ENCODE measurements at places on chromosomes 5 and 9.

DNA sequence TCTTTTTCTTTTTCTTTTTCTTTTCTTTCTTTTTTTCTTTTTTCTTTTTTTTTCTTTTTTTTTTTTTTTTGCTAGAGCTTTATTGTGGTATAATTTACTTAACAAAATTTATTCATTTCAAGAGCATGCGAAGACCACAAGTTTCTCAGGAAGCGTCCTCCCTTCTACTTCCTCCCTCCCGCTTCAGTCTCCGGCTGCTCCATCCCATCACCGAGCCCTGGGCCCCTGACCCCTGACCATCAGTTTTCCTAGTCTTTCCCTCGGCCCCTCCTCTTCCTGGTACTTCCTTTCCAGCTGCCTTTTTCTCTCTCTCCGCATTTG, 34.7 kb downstream of the C9orf152 start:
- peaks cover 6% of the 10 kb centered on the region for H3K27me3 ChIP-seq
- H3K36me3 ChIP-seq = no peaks in the 10 kb centered on the region
- no peak overlapping the region for H3K4me3 ChIP-seq
- DNase-seq = no peak
- H3K27ac ChIP-seq = no peak overlapping the region
- H3K4me1 ChIP-seq = peaks cover 4% of the 10 kb centered on the region

- H3K27me3 ChIP-seq = no peaks in the 10 kb centered on the region
- H3K4me3 ChIP-seq = no peak overlapping the region
- DNase-seq = no peak
- no peak overlapping the region for H3K27ac ChIP-seq
- peaks cover 2% of the 10 kb centered on the region for H3K36me3 ChIP-seq
- no peaks in the 10 kb centered on the region for H3K4me1 ChIP-seq
Observed at GRCh38 chr9:95037789-95038521, 279.6 kb downstream of the FANCC start.

- H3K4me3 ChIP-seq = no peak overlapping the region
- DNase-seq = no peak
- peaks cover 8% of the 10 kb centered on the region for H3K36me3 ChIP-seq
- H3K27me3 ChIP-seq = no peaks in the 10 kb centered on the region
- no peak overlapping the region for H3K27ac ChIP-seq
- no peaks in the 10 kb centered on the region for H3K4me1 ChIP-seq
Observed at GRCh38 chr5:52884453-52884852, 96.7 kb downstream of the ITGA1 start.

DNA sequence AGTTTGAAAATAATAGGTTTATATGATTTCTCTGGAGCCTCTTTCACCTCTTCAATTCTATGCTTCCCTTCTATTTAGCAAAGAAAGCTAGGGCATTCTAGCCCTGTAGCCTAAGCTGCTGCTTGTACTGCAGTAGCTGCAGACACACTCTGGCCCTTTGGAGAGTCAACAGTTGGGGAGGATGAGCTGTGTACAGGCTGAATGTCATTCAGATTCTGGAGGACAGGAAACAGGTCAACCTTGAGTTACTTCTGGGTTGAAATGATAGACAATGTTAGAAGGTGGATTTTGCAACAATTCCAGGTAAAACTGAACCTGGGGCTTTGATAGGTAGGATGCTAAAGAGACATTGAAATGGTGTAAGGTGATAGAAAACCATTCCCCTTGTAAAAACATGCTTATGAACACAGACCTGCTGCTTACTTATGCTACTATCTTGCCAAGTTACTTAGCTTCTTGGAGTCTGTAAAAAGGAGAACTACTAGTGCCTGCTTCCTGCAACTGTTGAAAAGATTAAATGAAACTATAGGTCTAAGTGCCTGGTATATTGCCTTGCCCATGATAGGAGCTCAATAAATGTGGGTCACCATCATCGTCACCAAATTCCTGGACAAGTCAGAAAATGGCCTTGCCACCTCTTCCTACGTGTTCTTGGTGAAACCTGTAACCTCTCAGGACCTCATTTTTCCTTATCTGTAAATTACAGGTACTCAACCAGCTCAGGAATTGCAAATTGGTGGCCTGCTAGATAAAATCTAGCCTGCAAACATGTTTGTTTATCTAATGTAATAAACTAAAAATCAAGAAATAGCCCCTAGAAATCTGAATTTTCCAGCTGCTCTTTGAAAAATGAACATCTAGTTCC, 83.7 kb downstream of the GALNT10 start:
- no peak overlapping the region for H3K4me3 ChIP-seq
- no peak for DNase-seq
- H3K27me3 ChIP-seq = no peaks in the 10 kb centered on the region
- no peak overlapping the region for H3K27ac ChIP-seq
- H3K4me1 ChIP-seq = peaks cover 51% of the 10 kb centered on the region

- H3K4me3 ChIP-seq = no peak overlapping the region
- peaks cover 12% of the 10 kb centered on the region for H3K27me3 ChIP-seq
- H3K4me1 ChIP-seq = no peaks in the 10 kb centered on the region
- DNase-seq = no peak
- H3K27ac ChIP-seq = no peak overlapping the region
Observed at GRCh38 chr5:111945535-111945934, 188.5 kb upstream of the NREP start.

GRCh38 chr5:157900644-157901043, 41.7 kb upstream of the CLINT1 start:
- no peaks in the 10 kb centered on the region for H3K4me1 ChIP-seq
- no peak overlapping the region for H3K4me3 ChIP-seq
- H3K36me3 ChIP-seq = no peaks in the 10 kb centered on the region
- H3K27ac ChIP-seq = no peak overlapping the region
- H3K27me3 ChIP-seq = no peaks in the 10 kb centered on the region

GRCh38 chr9:129696944-129697655, 31.7 kb downstream of the PRRX2 start:
- H3K27me3 ChIP-seq = peaks cover 64% of the 10 kb centered on the region
- H3K4me1 ChIP-seq = peaks cover 2% of the 10 kb centered on the region
- H3K27ac ChIP-seq = no peak overlapping the region

GRCh38 chr5:132065351-132065937, 5.0 kb downstream of the IL3 start:
- no peaks in the 10 kb centered on the region for H3K27me3 ChIP-seq
- H3K36me3 ChIP-seq = no peaks in the 10 kb centered on the region
- no peak overlapping the region for H3K4me3 ChIP-seq
- peak; percentile 58 for DNase-seq

DNA sequence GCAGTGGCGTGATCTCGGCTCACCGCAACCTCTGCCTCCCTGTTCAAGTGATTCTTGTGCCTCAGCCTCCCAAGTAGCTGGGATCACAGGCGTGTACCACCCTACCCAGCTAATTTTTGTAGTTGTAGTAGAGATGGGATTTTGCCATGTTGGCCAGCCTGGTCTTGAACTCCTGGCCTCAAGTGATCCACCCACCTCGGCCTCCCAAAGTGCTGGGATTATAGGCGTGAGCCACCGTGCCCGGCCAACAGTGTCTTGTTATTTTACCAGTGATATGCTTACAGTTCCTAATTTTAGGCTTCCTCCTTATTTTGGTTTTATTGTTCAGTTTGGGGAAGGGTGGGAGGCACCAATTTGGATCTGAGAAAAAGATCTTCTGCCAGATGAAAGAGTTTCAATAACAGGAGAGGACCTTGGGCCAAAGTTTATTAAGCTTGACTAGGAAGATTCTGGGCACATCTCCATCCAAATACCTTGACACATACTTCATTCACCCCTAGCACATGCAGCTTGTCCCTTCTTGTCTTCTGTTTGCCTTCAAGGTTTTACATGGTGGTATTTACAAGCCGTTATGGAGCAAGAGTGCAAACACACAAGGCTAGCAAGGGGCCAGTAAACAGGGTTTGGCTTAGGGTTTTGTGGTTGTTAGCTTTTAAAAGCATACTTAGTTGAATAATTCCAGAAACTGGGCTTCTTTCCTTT, 168.1 kb upstream of the DMRT1 start:
- H3K4me3 ChIP-seq = no peak overlapping the region
- no peak for DNase-seq
- H3K36me3 ChIP-seq = peaks cover 10% of the 10 kb centered on the region

DNA sequence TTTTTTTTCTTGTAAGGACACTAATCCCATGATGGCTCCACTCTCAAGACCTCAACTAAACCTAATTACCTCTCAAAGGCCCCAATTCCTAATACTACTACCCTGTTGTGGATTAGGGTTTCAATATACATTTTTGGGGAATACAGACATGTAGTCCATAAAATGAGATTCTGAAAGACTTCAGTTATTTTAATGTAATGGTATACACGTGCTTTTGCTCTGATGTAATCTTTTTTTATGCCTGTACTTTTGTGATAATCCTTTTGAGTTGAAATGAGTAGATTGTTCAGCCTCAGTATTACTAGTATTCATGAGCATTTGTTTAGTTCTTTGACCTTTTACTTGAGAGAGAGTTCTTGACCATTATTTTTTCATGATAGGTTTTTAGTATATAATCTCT, 9.5 kb downstream of the CEP78 start:
- H3K4me1 ChIP-seq = peaks cover 18% of the 10 kb centered on the region
- no peak overlapping the region for H3K4me3 ChIP-seq
- DNase-seq = no peak

- H3K4me3 ChIP-seq = no peak overlapping the region
- no peaks in the 10 kb centered on the region for H3K36me3 ChIP-seq
- no peaks in the 10 kb centered on the region for H3K4me1 ChIP-seq
- DNase-seq = no peak
- H3K27me3 ChIP-seq = peaks cover 20% of the 10 kb centered on the region
- H3K27ac ChIP-seq = no peak overlapping the region
Observed at GRCh38 chr5:123119334-123119986, 30.4 kb downstream of the PRDM6 start.

GRCh38 chr5:148425808-148426207, 42.0 kb downstream of the FBXO38 start:
- peaks cover 8% of the 10 kb centered on the region for H3K4me1 ChIP-seq
- peaks cover 18% of the 10 kb centered on the region for H3K36me3 ChIP-seq
- H3K27ac ChIP-seq = no peak overlapping the region
- no peak for DNase-seq
- H3K4me3 ChIP-seq = no peak overlapping the region

GRCh38 chr9:38649731-38650363, 29.5 kb upstream of the ANKRD18A start:
- no peaks in the 10 kb centered on the region for H3K4me1 ChIP-seq
- H3K27ac ChIP-seq = no peak overlapping the region
- no peaks in the 10 kb centered on the region for H3K27me3 ChIP-seq
- H3K4me3 ChIP-seq = no peak overlapping the region
- H3K36me3 ChIP-seq = no peaks in the 10 kb centered on the region

- H3K27ac ChIP-seq = no peak overlapping the region
- H3K36me3 ChIP-seq = no peaks in the 10 kb centered on the region
- no peak overlapping the region for H3K4me3 ChIP-seq
- peaks cover 4% of the 10 kb centered on the region for H3K27me3 ChIP-seq
- H3K4me1 ChIP-seq = no peaks in the 10 kb centered on the region
- DNase-seq = no peak
Observed at GRCh38 chr5:174625591-174626350, 98.6 kb upstream of the MSX2 start.

DNA sequence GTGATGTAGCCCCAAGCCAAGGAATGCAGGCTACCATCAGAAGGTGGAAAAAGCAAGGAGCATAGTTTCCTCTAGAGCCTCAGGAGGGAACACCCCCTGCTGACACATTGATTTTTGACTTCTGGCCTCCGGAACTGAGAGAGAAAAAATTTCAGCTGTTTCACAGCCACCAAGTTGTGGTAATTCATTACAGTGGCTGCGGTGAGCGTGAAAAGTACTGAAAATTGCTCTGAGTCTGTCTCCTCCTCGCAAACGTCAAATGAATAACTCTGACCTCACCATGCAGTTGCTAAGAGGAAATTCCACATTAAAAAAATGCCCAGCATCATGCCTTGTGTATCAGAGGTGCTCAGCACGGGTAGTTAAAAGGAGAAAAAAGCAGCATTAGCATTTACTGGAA, 277.9 kb upstream of the MSX2 start:
- H3K27me3 ChIP-seq = peaks cover 15% of the 10 kb centered on the region
- H3K4me1 ChIP-seq = no peaks in the 10 kb centered on the region
- no peak overlapping the region for H3K27ac ChIP-seq
- no peaks in the 10 kb centered on the region for H3K36me3 ChIP-seq
- DNase-seq = no peak

DNA sequence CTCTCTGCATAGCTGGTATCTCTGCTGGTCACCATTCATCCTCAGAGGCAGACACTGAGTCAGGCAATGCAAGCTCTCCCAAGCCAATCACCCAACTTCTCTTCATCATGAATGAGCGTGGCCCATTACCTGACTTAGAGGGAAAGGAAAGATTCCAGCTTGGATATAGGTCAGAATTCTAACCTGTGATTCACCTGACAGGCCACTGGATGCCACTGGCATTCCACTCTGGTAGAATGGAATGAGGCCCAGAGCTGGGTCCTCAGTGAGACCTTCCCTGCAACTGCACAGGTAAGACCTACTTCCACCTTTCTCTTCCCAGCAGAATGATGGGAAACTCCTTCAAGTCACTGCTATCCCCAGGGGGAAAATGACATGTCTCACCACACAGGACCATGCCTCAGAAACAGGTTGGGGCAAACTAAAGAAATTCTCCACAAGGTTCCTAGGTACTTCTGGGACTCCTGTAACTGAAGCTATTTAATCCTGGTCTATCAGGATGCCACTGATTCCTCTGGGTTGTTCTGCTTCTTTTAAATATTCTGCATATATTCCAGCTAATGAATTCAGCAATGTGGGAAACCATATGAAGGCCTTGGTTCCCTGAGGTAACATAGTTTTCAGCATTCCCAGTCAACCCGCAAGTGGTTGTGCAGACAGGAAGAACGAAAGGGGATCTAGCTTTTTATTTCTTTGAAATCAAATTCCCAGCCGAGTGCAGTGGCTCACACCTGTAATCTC, 62.0 kb downstream of the SUSD1 start:
- no peaks in the 10 kb centered on the region for H3K4me1 ChIP-seq
- H3K27me3 ChIP-seq = no peaks in the 10 kb centered on the region
- no peak overlapping the region for H3K4me3 ChIP-seq
- no peak for DNase-seq

GRCh38 chr5:132136906-132137305, 63.3 kb downstream of the CSF2 start:
- no peak for DNase-seq
- H3K27me3 ChIP-seq = peaks cover 43% of the 10 kb centered on the region
- no peaks in the 10 kb centered on the region for H3K36me3 ChIP-seq
- H3K4me1 ChIP-seq = peaks cover 7% of the 10 kb centered on the region
- no peak overlapping the region for H3K27ac ChIP-seq

- H3K36me3 ChIP-seq = no peaks in the 10 kb centered on the region
- H3K4me3 ChIP-seq = no peak overlapping the region
- H3K27me3 ChIP-seq = no peaks in the 10 kb centered on the region
Observed at GRCh38 chr9:97534185-97534584, 32.7 kb downstream of the TMOD1 start.

DNA sequence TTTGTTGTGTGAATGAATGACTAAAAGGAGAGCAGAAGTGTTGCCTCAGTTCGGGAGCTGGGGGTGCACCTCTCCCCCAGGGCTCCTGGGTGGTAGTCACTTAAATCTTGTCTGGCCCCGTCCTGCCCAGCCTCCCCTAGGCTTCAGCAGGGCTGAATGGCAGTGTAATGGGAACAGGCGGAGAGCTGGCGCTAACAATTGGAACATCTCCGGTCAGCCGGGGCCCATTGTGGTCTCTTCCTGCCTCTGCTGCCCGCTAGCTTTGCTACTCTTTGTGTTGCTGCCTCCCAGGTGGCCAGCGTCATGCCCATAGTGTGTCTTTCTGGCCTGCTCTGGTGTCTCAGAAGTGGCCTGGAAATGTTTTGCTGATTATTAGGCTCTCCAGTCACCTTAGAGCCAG, 62.3 kb downstream of the RGS3 start:
- H3K27ac ChIP-seq = peak overlapping the region; percentile 42
- no peak for DNase-seq
- peaks cover 74% of the 10 kb centered on the region for H3K36me3 ChIP-seq
- H3K4me3 ChIP-seq = peak overlapping the region; percentile 22

GRCh38 chr5:136420168-136420898, 55.0 kb upstream of the TRPC7 start:
- no peak overlapping the region for H3K27ac ChIP-seq
- no peak overlapping the region for H3K4me3 ChIP-seq
- DNase-seq = no peak
- H3K36me3 ChIP-seq = no peaks in the 10 kb centered on the region
- no peaks in the 10 kb centered on the region for H3K4me1 ChIP-seq

Data from activated naive CD8-positive, alpha-beta T cell treated with anti-CD3 and anti-CD28 coated beads for 36 hours (primary cell).